Stimulated activated CD4-positive, alpha-beta T cell treated with anti-CD3 and anti-CD28 coated beads, Interleukin-2, amount 100 ng/mL, for 48 hours (primary cell): ENCODE measurements at places on chromosomes 13 and 19.

- DNase-seq: no peak
These were observed 1185.8 kb downstream of the UQCRFS1 start for GRCh38 chr19:28027116-28027515.

GRCh38 chr13:56515441-56515840 lies 625.3 kb upstream of the PRR20A start:
- DNase-seq: no peak

GRCh38 chr19:31783592-31783991 lies 434.4 kb upstream of the TSHZ3 start:
- DNase-seq: no peak

DNA sequence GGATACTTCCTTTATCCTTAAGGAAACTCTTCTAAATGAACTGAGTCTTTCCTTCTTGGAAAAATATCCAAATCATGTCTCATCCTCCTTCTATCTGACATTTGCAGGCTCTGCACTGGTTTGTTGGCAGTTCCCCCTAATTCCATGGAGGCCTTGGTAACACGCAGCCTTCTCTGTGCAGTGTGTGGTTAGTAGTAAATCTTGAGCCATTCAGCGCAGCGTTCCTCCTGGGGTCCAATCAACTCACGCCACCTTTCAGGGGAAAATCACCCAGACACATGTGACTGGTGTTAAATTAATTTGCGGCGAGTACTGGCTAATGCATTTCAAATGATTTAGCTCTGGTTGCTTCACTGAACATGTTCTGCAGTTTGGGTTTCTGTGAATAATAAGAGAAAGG lies 21.0 kb upstream of the CBY2 start:
- no peak for DNase-seq

GRCh38 chr13:102310691-102311418 lies 91.0 kb downstream of the FGF14 start:
- DNase-seq: no peak

- DNase-seq: no peak
These were observed 17.2 kb downstream of the PGLS start for GRCh38 chr19:17528610-17529009.

DNA sequence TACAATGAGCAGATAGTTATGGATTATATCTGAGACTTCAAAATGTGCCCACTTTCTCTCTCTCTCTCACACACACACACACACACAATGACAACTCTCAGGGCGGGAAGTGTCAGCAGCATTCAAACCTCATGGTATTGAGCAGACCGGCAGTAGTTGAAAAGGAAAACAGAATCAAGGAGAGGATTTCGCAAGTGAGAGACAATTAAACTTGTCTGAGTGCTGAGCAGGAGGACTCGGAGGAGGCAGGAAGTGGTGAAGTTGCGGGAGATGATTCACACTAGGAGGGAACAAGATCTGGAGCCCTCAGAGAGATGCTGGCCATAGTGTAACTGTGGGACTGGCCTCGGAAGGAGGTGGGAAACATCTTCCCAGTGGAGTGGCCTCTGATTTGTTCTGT lies 353.1 kb downstream of the EFNB2 start:
- no peak for DNase-seq

- DNase-seq: no peak
These were observed 699 bp downstream of the MEGF8 start for GRCh38 chr19:42325896-42326771.

DNA sequence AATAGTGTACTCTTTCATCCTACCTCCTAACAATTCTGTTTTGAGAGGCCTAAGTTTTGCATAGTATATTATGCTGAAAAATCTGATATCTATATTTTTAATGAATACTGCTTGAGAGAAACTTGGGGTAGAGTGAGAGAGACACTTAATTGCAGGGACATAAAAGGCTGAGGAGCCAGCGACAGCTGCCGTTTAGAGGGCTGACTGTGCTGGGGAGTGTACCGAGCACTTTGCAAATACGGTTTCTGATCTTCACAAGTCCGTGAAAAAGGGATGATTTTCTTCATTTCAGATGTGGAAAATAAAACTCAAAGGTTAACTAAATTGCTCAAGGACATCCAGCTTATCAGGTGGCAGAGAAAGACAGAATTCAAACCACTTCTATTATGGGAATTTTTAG lies 97.4 kb downstream of the CAB39L start:
- DNase-seq: no peak

GRCh38 chr19:27691991-27692390 lies 1521.0 kb downstream of the UQCRFS1 start:
- DNase-seq: no peak

- DNase-seq: no peak
These were observed 230.6 kb downstream of the KLF12 start for GRCh38 chr13:73903561-73903960.

GRCh38 chr19:18223860-18224524 lies 2.2 kb downstream of the PDE4C start:
- DNase-seq: no peak

GRCh38 chr13:94259984-94260383 lies 219.5 kb downstream of the DCT start:
- DNase-seq: no peak

DNA sequence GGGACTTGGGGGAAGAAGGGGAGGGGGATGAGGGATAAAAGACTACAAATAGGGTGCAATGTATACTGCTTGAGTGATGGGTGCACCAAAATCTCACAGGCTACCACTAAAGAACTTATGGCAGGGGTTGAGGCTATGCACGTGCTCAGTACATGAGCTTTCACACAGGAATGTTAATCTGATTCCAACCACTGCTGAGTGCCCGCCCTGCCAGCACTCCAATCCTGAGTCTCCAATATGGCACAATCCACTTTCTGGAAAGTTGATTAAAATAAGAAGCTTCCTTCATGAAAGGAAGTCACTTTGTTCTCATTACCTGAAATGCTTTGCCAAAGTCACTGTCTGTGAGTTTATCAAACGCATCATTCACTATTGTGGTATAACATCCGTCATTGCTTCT lies 463.0 kb downstream of the IRS2 start:
- DNase-seq: no peak

- DNase-seq: peak; percentile 8
These were observed 64.2 kb downstream of the TEX29 start for GRCh38 chr13:111384441-111385182.

GRCh38 chr13:68551701-68552522 lies 1321.8 kb upstream of the PCDH9 start:
- DNase-seq: no peak

GRCh38 chr13:29523199-29523961 lies 72.1 kb downstream of the SLC7A1 start:
- no peak for DNase-seq

- no peak for DNase-seq
These were observed 244.2 kb downstream of the UQCRFS1 start for GRCh38 chr19:28968721-28969120.

DNA sequence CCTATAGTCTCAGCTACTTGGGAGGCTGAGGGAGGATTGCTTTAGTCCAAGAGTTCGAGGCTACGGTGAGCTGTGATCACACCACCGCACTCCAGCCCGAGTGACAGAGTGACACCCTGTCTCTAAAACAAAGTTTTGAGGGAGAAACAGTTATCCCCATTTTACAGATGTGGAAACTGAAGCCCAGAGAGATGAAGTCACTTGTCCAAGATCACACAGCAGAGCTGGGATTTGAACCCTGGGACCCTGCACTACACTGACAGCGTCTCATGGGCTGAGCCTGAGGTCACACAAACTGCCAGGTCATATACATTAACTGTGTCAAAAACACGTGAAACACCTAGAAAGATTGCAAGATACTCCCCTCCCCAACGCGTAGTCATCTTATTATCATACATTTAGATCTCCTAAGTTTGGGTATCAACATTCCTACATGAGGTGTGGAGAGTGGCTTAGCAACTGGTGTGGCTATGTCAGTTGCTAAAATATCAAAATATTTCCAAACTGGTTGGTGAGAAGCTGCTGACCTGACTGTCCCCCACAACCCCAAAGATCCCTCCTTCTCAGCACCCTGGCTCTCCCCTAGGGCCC lies 8.2 kb downstream of the FCGBP start:
- DNase-seq: no peak

- peak; percentile 33 for DNase-seq
These were observed 173.6 kb downstream of the NUFIP1 start for GRCh38 chr13:44815623-44816022.

- DNase-seq: no peak
These were observed 53.6 kb downstream of the DGKH start for GRCh38 chr13:42101821-42102585.

- DNase-seq: no peak
These were observed 1124.5 kb upstream of the ATXN8OS start for GRCh38 chr13:68982961-68983619.

- DNase-seq: no peak
These were observed 124.2 kb downstream of the LMO7 start for GRCh38 chr13:75760131-75761021.

GRCh38 chr13:42864952-42865767 lies 83.8 kb downstream of the FAM216B start:
- no peak for DNase-seq
